ENCODE measurements at places on chromosomes 16 and 17. TPM values are rescaled to one million over a fixed set of nuclear protein-coding genes. Genes with fewer than 3 reads are reported as not detected.

- H3K4me3 ChIP-seq = no peak overlapping the region
- DNase-seq = no peak
- H3K27me3 ChIP-seq = no peaks in the 10 kb centered on the region
- H3K27ac ChIP-seq = peak overlapping the region; percentile 57
Observed at GRCh38 chr16:69619514-69619913, 53.7 kb downstream of the NFAT5 start.

DNA sequence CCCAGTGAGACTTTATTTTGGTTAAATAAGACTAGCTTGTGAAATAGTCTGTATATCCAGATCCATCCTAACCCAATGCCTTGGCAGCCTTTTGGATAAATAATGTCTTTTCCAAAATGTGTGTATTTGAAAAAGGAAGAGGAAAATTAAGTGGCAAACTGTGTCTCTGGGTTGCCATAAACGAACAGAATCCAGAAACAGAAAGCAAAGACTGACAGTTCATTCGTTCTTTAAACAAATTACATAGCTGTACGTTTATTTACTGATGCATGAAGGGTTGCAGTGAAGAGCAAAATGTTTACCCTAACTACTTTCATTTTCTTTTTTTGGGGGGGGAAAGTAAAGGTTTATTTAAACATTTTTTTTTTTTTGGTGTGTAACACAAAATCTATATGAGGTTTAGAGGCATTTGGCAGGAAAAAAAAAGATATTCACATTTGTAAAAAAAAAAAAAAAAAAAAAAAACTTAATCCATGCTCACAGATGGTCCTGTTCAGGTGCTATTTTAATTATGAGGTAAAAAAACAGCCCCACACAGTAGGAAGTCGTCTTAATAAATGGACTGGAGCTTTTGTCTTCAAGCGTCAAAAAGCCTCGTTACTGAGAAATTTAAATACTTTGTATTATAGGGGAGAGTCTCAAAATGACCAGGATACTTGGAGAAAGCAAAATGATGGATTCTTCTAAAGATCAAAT, 245.9 kb downstream of the FTO start:
- H3K4me1 ChIP-seq = peaks cover 16% of the 10 kb centered on the region
- H3K4me3 ChIP-seq = no peak overlapping the region
- no peak overlapping the region for H3K27ac ChIP-seq
- H3K27me3 ChIP-seq = no peaks in the 10 kb centered on the region

- H3K27me3 ChIP-seq = peaks cover 68% of the 10 kb centered on the region
- no peak for DNase-seq
- no peak overlapping the region for H3K27ac ChIP-seq
- peaks cover 3% of the 10 kb centered on the region for H3K36me3 ChIP-seq
Observed at GRCh38 chr16:1331712-1332617, 1.5 kb upstream of the BAIAP3 start.

GRCh38 chr17:76538281-76538931, 897 bp upstream of the CYGB start:
- H3K4me1 ChIP-seq = peaks cover 55% of the 10 kb centered on the region
- peaks cover 22% of the 10 kb centered on the region for H3K27me3 ChIP-seq
- H3K4me3 ChIP-seq = peak overlapping the region; percentile 56
- DNase-seq = no peak

Gene LPO
- total RNA-seq = not detected

- H3K4me3 ChIP-seq = no peak overlapping the region
- H3K4me1 ChIP-seq = no peaks in the 10 kb centered on the region
- no peaks in the 10 kb centered on the region for H3K36me3 ChIP-seq
- H3K27me3 ChIP-seq = no peaks in the 10 kb centered on the region
Observed at GRCh38 chr16:9966569-9967157, 215.6 kb downstream of the GRIN2A start.

Gene SMPD3
- total RNA-seq = 0.66 TPM

GRCh38 chr17:83041305-83041704, 38.1 kb upstream of the METRNL start:
- H3K4me3 ChIP-seq = no peak overlapping the region
- no peak overlapping the region for H3K27ac ChIP-seq
- H3K36me3 ChIP-seq = peaks cover 24% of the 10 kb centered on the region
- no peak for DNase-seq

DNA sequence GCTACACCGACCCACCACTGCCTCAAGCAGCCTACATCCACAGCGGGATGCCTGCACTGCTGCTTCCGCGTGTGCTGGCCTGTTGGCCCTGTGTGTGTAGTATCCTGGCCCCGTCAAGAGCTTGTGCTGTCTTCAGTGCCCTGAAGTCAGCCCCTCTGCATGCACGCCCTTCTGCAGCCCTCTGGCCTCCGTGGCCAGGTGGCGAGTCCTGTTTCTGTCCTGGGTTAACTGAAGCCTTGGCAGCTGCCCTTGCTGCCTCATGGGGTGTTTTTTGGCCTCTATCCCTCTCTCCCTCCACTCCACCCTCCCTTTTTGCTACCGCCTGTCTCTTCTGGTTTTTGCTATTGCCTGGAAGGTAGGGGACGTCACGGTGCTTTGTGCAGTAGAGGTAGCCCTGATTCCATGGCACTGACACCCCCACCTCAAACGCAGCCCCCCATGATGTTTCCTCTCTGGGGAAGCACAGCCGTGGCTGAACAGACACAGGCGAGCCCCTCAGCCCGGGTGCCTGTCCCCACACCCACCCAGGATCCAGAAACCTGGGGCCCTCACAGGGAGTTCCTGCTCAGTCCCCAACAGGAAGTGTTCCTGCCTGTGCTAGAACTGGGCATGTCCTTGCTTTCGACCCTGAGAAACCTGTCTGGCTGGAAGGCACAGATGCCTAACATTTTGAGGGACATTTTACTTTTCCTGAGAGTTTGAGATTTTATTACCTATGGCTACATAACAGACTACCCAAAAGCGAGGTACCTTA, 18.8 kb upstream of the AMZ2 start:
- H3K4me1 ChIP-seq = no peaks in the 10 kb centered on the region
- H3K27ac ChIP-seq = no peak overlapping the region
- no peaks in the 10 kb centered on the region for H3K36me3 ChIP-seq
- no peaks in the 10 kb centered on the region for H3K27me3 ChIP-seq
- no peak overlapping the region for H3K4me3 ChIP-seq

Gene TBX2
- 17.9 TPM for total RNA-seq

DNA sequence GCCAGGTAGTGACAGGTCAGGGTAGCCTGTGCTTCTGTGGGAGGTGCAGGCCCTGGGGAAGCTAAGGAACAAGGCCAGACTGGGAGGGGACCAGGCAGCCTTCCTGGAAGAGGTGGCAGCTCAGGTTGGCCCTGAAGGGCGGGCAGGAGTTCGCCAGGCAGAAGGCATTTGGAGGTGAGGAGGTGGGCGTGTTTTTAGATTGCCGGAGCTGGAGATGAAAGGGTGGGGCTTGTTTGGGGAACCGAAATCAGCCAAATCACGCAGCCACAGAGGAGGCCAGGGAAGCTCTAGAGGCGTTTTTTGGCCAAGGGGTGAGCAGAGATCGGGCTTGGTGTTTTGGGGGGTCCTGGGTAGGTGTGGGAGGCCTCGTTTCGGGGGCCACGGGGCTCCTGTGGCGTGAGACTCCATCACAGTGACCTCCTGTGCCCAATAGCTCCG, 7.6 kb downstream of the ADCY7 start:
- H3K4me1 ChIP-seq = peaks cover 4% of the 10 kb centered on the region
- H3K36me3 ChIP-seq = no peaks in the 10 kb centered on the region
- peak overlapping the region; percentile 47 for H3K27ac ChIP-seq
- DNase-seq = no peak
- H3K27me3 ChIP-seq = no peaks in the 10 kb centered on the region

Gene TAX1BP3
- total RNA-seq = 98.0 TPM

DNA sequence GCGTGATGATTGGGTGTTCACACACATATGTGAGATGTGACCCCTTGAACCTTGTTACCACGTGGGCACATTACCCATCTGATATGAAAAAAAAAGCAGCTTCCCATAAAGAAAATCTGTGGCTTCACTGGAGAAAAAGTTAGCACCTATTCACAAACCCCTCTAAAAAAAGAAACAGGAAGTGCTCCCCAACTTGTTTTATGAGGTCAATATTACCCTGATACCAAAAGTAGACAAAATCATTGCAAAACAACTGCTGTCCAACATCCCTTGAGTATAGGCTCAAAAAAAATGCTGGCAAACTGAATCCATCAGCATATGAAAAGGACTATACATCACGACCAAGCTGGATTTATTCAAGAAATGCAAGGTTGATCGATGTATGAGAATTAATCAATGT, 99.7 kb upstream of the RBL2 start:
- no peaks in the 10 kb centered on the region for H3K4me1 ChIP-seq
- no peak overlapping the region for H3K27ac ChIP-seq
- no peaks in the 10 kb centered on the region for H3K36me3 ChIP-seq
- H3K4me3 ChIP-seq = no peak overlapping the region
- H3K27me3 ChIP-seq = no peaks in the 10 kb centered on the region
- no peak for DNase-seq

Gene NPIPB2
- total RNA-seq = 12.0 TPM

Gene TLCD3B
- not detected for total RNA-seq

- no peaks in the 10 kb centered on the region for H3K4me1 ChIP-seq
- H3K4me3 ChIP-seq = no peak overlapping the region
- no peak for DNase-seq
- no peaks in the 10 kb centered on the region for H3K27me3 ChIP-seq
Observed at GRCh38 chr17:62994931-62995330, 28.9 kb downstream of the TANC2 start.

DNA sequence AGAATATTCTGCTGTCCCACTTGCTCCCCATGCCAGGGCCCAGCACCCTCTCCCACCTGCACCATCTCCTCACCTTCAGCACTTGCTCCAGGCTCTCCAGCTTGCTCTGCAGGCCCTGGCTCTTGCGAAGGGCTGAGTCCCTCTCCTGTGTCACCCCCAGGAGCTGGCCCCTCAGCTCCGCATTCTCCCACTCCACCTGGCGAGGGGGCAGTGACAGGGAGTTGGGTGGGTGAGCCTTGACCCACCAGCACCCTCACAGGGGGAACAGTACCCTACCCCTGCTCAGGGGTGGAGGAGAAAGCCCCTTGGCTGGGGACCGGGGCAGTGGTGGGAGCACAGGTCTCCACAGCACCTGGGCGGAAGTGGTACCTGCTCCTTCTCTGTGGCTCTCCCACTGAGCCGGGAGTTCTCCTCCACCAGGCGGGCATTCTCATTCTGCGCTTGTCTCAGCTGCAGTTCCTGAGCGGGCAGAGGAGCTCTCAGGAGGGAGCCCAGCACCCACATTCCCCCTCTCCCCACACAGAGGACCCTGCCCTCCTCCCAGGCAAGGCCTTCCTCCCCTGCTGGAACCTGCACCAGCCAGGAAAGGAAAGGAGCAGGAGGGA, 5.9 kb downstream of the TSPOAP1 start:
- peaks cover 38% of the 10 kb centered on the region for H3K4me1 ChIP-seq
- no peak for DNase-seq
- H3K4me3 ChIP-seq = no peak overlapping the region

GRCh38 chr17:69949496-69949895, 125.5 kb upstream of the KCNJ16 start:
- H3K27me3 ChIP-seq = no peaks in the 10 kb centered on the region
- no peak for DNase-seq
- H3K36me3 ChIP-seq = no peaks in the 10 kb centered on the region
- H3K27ac ChIP-seq = no peak overlapping the region
- peaks cover 17% of the 10 kb centered on the region for H3K4me1 ChIP-seq
- H3K4me3 ChIP-seq = no peak overlapping the region

Gene C17orf78
- not detected for total RNA-seq

DNA sequence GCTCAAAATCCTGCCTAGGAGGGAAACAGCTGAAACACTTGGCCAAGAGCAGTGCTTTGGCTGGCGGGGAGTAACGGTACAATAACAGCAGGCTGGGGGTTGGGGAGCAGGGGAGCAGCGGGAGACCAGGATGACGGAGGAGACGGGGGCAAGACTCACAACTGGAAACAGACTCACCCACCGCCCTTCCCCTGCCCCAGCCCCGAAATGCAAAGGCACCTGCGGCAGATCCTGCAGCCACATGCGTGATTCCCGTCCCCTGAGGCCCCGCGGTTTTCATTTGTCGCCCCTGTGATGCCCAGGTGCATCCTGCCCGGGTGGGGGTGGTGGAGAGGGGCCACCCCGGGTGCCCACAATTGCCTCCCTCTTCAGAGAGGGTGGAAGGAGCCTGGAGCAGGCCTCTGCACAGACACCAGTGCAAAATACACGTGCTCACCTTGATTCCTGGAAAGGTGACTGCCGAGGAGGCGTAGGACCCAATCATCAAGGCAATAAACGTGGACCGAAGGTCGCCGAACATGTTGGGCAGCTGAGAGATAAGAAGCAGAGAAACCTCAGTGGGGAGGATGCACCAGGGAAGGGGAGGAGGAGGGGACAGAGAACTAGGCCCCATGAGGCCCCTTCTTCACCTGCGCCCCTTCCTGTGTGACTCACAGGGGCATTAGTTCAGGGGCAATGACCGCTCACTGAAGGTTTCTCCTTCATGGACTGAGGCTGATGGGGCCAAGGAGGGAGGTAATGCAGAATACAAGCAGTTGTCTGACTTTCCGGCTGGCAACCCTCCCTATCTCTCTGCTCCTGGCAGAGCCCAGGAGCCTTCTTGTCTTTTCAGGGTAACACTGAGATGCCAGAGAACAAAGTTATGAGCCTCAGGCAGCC, 30.4 kb upstream of the PITPNA start:
- H3K27me3 ChIP-seq = no peaks in the 10 kb centered on the region
- H3K4me1 ChIP-seq = peaks cover 15% of the 10 kb centered on the region
- H3K36me3 ChIP-seq = no peaks in the 10 kb centered on the region
- no peak overlapping the region for H3K27ac ChIP-seq

Measured in esophagus muscularis mucosa (tissue), 4 donors.